Bronchial epithelial cell (primary cell): ENCODE measurements at places on chromosomes 4 and X.
A peak's percentile ranks its signal among the peaks of the same experiment; 100 is the strongest.

DNA sequence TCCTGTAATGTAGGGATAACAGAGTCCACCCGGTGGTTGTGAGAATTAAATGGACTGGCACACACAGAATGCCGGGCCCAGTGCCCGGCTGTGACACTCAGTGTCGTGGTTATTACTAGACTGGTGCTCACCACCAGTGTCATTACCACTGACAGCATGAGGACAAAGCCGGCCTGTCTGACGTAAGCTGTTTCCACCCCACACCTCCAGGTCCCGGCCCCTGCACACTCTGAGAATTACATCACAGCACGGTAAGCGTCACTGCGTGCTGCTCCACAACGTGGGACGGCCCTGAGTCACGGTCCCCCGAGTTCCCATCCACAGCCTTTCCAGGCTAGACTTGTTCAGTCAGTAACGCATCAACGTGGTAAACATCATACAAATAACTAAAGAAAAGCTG, 22.9 kb downstream of the FAT1 start:
- DNase-seq, result no peak

DNA sequence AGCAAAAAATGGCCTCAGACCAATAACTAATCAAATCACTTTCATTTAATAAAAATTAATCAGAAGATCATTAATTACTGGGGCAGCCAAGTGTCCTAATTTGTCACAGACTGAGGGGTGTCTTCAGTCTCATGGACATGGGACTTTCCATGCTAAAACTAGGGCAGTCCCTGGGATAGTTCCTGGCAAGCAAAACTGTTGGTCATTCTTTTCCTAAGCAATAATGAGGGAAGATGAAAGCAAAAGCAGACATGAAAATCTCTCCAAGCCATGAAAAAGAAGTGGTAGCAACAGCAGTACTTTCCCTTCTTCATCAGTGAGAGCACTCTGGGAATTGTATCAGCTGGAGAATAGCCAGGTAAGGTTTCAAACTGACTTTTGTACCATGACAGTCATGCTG, 3.7 kb upstream of the ANTXR2 start:
- DNase-seq, result no peak

DNA sequence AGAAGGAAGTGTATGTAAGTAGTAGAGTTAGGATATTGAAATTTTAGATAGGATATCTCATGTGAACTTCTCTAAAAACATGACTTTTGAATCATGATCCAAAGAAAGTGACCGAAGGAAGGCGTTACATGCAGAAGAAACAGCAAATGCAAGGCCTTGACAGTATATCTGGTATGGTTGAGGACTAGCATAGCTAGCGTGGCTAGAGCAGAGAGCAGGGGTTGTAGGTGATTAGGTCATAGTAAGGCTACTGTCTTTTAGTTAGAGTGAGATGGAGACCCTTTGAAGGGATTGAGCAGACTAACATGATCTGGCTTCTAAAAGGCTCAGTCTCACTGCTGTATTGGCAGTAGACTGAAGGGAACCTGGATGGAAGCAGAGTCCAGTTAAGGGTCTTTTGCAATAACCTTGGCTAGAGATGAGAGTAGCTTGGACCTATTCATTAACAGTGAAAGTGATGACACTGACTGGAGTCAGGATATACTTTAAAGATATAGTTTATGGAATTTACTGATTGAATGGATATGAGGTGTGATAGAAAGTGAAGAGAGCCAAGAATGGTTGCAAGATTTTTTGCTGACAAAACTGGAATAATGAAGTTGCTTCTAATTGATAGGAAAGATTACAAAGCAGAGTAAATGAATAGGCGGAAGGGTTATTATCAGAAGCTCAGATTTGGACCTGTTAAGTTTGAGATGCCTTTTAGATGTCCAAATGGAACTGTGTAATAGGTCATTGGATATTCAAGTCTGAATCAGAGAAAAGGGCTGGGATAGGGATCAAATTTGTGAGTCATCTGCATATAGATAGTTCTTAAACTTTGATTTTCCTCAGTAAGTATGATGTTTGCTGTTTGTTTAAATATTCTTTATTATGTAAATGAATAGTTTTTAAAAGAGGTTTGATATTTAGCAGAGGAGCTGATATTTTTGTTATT, 59.8 kb downstream of the MRPL1 start:
- DNase-seq, result peak; percentile 72

- no peak for DNase-seq
These were observed 836 bp upstream of the PSAPL1 start for GRCh38 chr4:7435471-7436061.

DNA sequence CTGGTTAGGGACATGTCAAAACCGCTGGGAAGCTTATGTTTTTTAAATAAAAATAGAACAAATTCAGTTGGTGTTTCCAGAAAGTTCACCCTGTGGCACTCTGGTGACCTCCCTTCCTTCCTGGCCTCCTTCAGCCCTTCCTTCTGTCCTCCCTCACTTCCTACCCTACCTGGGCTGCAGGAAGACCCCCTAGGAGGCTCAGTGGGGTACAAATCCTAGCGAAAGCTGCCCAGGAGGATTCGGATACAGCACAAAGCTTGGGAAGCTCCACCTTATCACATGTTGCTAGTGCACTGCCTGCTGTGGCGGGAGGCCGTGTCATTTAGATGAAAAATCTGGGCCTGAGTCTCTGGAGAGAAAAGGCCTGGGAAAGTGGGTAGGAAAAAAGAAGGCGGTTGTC, 60.5 kb downstream of the FHDC1 start:
- DNase-seq, result no peak

GRCh38 chr4:78310740-78311115, 240.8 kb upstream of the ANXA3 start:
- DNase-seq, result no peak

GRCh38 chr4:10161840-10162239, 45.2 kb upstream of the WDR1 start:
- DNase-seq, result no peak

DNA sequence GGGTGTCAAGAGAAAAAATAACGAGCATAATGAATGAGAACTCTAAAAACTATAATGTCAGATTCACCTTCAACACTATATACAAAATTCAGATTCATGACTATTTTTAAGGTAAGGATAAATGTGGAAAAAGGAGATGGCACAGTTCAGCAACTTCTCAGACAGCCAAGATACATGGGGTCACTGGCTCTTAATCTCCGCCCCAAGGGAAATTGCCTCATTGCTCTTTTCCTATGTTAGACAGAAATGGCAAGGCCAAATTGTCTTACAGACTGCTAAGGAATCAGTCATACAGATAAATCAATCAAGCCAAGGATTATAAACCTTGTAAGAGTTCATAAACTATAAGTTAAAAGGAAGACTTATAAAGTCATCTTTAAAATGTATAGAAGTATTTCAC, 183.4 kb downstream of the OPHN1 start:
- DNase-seq, result no peak

- DNase-seq, result no peak
These were observed 411.4 kb downstream of the IL1RAPL1 start for GRCh38 chrX:28998609-28999135.

DNA sequence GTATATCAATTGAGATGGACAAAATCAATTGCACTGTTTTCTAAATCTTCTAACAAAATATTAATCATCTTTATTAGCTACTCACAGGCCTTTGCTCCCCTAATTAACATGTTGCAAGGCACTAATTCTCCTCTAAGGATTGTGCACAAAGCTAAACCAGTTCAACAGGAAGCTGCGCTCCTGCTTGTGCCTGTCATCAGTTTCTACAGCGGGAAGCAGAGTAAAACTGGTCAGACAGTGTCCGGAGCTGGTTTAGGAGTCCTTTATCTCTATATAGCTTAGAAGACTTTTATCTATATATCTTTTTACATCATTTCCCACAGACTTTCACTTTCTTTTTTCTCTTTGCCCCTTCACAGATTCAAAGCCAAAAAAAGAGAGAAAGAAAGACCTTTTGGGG, 79.1 kb downstream of the ELOVL6 start:
- peak; percentile 88 for DNase-seq

- no peak for DNase-seq
These were observed 179.0 kb downstream of the BEND2 start for GRCh38 chrX:18041656-18042055.

DNA sequence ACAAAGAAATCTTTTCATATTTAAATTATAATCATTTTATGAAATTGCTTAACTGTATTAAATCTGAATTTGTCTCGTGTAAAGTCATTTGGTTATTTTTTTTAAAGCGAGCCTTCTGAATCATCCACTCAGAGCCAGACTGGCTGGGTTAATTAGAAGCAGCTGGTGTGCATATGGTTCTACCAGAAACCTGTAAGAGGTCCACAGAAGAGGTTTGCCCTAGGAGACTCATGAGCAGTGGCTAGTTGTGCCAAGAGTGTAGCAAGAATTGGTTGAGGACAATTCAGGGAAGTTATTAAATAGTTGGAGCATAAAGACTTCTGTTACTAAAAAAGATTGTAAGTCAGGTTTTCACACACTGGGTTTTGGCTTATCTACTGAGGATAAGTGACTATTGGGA, 267.4 kb downstream of the IL1RAPL2 start:
- DNase-seq, result no peak

DNA sequence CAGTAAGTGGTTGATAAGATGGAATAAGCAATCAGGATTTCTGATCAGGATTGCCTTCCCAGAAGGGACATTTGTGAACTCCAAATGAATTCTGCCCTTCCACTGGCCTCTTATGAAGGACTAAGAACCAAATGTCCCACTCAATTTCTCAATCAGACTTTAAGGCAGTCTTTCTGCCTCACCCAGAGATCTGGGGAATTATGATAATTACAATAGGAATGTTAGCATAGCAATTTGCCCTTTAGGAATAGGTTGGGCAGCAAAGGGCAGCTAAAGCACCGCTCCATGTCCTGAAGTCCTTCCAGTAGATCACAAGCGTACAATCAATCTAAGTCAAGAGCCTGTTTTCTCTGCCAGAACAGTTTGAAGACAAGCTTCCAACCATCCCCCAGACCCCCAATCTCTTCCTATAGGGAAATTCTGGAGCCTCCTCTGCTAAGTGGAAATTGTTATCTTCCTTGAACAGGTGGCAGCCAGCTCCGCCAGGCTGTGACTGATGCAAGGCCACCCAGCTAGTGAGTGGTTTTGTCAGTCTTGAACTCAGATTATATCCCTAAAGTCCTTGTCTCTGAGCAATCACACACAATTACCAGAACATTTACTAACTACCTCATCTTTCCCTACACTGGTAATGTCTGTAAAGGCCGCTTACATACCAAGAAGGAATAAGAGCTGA, 18.6 kb downstream of the NKX3-2 start:
- DNase-seq, result no peak
